Activated T-helper 1 cell treated with anti-CD3 and anti-CD28 coated beads, Interleukin-2, amount 50 U/mL, for 16 hours (primary cell): ENCODE measurements at places on chromosomes 2 and 18.

DNA sequence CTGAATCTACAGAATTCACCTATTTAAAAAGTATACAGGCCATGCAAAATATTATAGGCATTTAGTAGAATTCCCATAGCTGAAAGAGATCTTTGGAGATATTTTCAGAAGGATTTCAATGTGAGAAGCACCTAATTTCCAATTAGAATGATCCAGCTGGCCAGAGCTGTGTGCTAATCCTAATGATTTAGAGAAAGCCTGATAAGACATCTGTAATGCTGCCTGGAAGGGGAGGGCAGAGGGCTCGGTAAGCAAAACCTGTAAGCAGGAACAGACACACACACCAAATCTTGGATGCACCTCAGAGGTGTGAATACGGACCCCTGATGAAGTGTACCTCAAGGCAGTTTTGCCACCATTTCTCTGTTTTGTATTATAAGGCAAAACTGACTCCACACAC is 14.0 kb downstream of the SERTAD2 start:
- no peak for DNase-seq

DNA sequence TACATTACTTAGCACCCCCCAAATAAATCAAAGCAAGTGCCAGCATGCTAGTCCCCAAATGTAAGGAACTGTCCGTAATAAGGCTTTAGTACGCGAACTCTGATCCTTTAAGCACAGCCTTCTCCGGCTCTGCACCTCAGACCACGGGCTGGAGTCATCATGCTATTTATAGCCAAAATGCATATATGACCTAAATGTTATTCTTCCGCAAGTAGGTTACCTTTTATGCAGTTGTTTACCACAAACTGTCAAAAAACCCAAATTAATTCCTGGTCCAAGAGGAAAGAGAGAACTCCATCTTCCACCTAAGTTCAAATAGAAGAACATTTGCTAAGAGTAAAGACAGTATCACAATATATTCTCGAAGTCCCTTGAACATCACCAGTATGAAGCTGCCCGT is 42.7 kb downstream of the ZNF516 start:
- DNase-seq = no peak

GRCh38 chr2:13652531-13653313 is 936.0 kb downstream of the TRIB2 start:
- DNase-seq = no peak

- no peak for DNase-seq
Measured at GRCh38 chr2:239997686-239998409, 27.3 kb downstream of the NDUFA10 start.

- no peak for DNase-seq
Measured at GRCh38 chr18:26650310-26651268, 102.2 kb upstream of the KCTD1 start.

DNA sequence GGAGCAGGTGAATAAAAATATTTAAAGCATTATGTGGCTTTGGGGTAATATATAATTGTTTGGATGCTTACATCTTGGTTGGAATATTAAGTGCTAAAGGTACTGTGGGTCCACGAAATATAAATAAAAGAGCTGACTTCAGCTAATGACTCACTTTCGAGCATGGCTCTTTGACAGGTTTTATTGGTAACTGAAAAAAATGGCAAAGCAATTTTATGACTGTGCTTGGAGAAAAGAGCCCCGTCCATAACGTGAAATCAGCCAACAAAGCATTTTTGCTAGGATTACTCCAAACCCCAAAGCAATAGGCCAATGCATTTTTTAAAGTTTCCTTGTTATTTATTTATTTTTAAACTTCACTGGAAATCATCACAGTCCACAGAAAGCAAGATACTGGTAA is 397.2 kb upstream of the CDH19 start:
- DNase-seq = no peak

GRCh38 chr18:27921392-27921791 is 255.5 kb downstream of the CDH2 start:
- no peak for DNase-seq

GRCh38 chr2:19799881-19800780 is 101.7 kb downstream of the TTC32 start:
- DNase-seq = no peak

GRCh38 chr2:45390861-45391260 is 220.2 kb downstream of the SRBD1 start:
- DNase-seq = no peak

- no peak for DNase-seq
Measured at GRCh38 chr2:160910681-160911080, 249.5 kb upstream of the TANK start.

GRCh38 chr2:136929531-136929930 is 164.2 kb downstream of the THSD7B start:
- DNase-seq = no peak

DNA sequence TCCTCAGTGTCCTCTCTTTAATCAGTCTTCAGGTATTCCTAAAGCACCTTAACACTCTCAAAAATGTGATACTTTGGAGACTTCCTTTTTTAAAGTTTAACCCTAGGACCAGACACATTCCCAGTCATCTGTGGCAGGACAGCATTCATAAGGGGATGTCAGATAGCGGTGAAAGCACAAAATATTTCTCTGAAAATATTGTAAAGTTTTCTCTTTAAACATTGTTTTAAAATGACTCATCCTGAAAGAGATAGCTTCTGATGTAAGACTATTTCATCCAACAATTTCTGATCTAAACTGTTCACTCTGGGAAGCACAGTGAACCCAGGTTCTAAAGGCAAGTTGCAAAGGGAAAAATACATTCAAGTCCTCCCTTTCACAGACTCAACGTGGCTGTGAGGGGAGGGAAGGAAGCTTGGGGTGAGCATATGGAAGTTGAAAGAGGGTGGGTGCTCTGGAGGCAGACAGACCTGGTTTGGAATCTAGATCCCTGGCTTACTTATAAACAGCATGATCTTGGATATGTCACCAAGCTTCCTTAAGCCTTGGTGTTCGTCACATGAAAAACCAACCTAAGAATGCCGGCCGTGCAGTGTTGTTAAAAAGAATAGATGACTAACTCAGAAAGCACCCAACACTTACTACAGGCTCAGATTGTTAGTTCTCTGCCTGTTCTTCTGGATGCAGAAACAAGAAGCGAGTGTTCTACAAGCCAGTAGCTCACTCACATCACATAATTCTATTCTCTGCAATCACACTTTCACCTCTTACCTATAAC is 12.1 kb downstream of the GALNT14 start:
- DNase-seq = no peak
